ENCODE measurements at places on chromosomes 2 and 18.

- DNase-seq = no peak
These were observed 177.8 kb downstream of the BCL2 start for GRCh38 chr18:63141778-63142176.

GRCh38 chr18:66722671-66723070 is 118.8 kb upstream of the CDH19 start:
- no peak for DNase-seq

- no peak for DNase-seq
These were observed 27.2 kb downstream of the CD28 start for GRCh38 chr2:203733684-203734083.

DNA sequence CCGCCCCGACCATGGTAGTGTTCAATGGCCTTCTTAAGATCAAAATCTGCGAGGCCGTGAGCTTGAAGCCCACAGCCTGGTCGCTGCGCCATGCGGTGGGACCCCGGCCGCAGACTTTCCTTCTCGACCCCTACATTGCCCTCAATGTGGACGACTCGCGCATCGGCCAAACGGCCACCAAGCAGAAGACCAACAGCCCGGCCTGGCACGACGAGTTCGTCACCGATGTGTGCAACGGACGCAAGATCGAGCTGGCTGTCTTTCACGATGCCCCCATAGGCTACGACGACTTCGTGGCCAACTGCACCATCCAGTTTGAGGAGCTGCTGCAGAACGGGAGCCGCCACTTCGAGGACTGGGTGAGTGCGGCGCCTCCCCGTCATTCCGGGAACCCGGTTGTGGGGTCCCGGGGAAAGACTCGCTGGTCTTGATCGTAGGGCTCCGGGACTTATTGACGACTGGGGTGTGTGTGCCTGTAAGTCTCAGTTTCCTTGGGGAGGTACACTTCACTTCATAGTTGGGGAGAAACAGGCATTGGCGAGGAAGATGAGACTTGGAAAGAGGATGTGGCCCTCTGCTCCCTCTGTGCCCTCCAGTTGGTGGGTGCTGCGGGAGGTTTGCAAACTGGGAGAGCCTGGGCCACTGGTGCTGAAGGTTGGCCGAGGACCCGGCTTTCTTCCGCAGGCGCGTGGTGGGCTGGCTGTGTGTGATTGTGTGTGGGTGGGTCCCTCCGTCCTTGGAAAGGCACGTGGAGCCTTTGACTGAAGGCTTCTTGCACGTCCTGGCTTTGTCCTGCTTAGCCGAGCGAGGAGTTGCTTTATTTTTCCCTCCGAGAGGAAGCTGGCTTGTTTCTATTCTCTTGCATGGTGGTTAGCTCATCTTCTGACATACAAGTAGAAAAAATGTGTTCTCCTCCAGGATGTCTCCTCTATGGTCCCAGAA is 886 bp downstream of the PRKCE start:
- peak; percentile 13 for DNase-seq

DNA sequence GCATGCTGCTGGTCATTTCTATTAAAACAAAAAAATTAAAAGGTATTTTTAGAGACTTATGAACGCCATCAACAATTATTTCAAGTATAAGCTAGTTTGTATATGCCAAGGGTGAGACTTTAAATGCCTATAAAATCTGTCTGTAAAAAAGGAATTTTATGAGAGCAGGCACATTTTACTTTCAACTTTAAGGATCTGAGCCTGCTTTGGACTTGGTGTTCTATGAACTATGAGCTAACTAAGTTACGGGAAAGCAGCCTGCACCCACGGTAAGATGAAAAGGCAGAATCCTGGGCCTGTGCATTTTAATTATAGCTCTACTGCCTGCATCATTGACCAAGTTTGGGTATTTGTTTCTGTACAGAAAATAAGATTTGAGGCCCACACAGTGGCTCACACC is 95.4 kb downstream of the PLEKHM3 start:
- no peak for DNase-seq

- DNase-seq = peak; percentile 8
These were observed 84.6 kb downstream of the NRP2 start for GRCh38 chr2:205766779-205767359.

DNA sequence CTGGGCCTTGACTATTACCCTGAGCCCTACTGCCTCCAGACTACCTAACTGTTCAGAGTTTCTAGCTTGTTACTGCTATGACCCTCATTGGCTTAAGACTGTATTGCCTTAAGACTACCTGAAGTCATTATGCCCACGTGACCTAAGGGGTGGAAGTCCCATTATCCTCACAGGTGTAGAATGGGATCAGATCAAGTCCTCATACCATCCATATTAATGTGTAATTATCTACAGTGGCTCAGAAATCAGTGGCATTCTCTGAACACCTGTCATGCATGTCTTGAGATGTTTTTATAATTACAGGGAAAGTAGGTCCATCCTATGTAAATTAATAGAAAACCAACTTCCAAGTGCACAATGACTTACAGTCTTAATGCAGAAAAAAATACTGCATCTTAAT is 124.0 kb upstream of the CDC42EP3 start:
- DNase-seq = no peak

DNA sequence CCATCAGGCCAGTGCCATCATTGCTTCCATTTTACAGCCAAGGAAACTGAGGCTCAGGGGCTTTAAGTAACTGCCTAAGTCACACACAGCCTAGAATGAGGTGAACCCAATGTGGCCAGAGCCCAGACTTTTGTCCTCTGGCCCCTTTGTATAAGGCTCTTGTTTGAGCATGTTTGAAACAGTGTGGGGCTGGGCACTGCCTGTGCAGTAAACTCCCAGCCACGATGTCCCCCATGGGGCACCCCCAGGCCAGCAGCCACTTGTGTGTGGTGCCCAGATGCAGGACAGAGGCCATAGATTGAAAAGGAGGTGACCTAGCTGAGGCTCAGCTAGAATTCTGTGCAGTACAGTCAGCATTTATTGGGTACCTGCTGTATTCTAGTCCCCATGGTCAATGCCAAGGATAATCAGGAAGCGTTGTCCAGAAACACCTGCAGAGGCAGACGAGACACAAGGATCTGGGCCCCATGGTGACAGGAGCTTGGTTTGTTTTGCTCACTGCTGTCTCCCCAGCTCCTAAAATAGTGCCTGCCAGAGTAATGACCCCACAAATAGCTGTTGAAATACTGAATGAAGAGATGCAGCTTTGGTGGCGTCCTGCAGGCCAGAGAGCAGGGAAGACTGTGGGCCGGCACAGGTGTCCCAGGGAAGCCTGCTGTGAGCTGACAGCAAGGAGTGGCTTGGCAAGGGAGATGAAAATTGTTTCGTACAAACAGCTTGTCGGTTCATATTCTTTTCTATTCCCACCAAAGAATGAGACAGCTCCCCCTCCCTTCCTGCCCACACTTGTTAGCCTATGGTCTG is 160.7 kb downstream of the LDLRAD4 start:
- DNase-seq = no peak

DNA sequence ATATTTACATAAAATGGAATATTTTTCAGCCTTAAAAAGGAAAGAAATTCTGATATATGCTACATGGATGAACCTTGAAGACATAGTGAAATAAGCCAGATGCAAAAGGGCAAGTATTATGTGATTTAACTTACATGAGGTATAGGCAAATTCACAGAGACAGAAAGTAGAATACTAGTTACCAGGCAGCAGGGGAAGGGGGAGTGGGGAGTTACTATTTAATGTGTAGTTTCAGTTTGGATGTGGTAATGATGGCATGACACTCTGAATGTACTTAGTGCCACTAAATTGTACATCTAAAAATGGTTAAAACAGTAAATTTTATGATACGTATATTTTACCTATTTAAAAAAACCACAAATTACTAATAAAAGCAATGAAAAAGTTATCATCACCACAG is 12.1 kb downstream of the METTL4 start:
- DNase-seq = no peak

GRCh38 chr2:236307641-236308040 is 43.4 kb upstream of the ASB18 start:
- no peak for DNase-seq

DNA sequence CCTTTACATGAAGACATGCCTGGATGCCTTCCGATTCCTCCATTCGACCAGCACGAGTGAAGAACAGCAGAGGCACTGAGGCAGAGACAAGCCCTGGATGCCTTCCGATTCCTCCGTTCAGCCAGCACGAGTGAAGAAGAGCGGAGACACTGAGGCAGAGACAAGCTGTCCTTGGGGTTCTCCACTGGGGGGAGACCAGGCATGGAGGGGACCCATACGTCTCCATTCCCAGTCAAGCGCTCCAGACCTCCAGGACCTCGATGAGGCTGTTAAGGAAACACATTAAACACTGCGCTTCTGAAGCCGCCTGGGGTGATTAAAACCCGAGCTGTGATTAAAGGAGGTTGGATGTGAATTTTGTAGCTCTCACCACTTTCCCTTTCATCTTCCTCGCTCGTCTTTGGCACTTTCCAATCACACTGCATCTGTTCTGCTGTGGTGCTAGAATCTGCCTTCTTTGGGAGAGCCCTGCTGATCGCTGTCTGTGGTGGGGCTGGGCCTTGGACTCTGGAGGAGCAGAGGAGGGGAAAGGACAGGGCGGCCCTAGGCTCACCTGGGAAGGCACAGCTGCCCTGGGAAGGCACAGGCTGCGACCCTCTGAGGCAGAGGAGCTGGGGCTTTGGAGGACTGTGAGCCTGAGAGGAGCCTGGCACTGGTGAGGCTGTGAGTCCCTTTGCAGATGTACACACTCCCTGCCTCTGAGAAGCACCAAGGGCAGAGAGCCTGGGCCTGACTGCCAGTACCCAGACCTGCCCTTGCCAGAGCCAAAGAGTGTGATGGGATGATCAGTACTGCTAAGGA is 463.1 kb upstream of the HS6ST1 start:
- no peak for DNase-seq

- DNase-seq = no peak
These were observed 104.7 kb downstream of the ALK start for GRCh38 chr2:29816651-29817050.

GRCh38 chr2:201854221-201854801 is 48.0 kb downstream of the CDK15 start:
- DNase-seq = no peak

- DNase-seq = no peak
These were observed 8.2 kb downstream of the PER2 start for GRCh38 chr2:238280083-238280825.

DNA sequence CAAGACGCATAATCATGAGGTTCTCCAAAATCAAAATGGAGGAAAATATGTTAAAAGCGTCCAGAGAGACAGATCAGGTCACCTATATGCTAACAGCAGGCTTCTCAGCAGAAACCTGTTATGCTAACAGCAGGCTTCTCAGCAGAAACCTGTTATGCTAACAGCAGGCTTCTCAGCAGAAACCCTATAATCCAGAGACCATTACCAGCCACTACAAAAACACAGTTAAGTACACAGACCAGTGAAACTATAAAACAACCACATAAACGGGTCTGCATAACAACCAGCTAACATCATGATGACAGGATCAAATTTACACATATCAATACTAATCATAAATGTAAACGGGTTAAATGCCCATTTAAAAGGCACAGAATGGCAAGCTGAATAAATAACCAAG is 1548.4 kb upstream of the TMEFF2 start:
- no peak for DNase-seq

DNA sequence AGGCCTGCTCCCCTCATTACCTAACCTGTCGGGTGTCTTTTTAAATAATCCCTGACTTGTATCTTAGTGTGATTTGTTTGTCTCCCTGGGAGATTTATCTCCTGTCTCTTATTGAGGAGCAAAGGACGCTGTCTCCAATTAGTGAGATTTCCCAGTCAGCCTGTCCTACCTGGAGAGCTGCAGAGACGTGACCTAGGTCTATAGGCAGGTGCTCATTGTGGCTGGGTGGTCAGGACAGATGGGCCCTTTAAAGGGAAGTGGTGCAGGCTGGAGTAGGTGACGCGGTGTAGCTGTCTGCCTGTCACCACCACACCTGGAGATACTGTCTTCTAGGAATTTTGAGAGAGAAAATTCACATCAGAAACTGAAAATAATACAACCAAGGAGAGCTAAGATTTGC is 28.0 kb downstream of the PLB1 start:
- no peak for DNase-seq

DNA sequence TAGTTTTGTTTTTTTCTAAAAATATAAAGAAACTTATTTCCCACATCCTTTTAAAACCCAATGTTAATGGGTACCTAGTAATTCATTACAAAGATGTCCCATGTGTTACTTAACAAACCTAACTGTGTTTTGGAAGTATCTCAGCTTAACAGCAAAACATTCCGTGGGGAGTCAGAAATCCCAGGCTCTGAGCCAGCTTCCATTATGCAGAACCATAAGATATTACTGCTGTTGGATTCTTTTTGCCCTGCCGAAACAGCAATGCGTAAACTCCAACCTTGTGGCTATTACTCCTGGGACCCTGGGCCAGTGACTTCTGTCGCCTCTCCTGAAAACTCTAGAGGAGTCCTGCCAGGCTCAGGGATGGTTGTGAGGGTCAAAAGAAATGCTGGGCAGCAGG is 174.1 kb downstream of the UXS1 start:
- DNase-seq = no peak

DNA sequence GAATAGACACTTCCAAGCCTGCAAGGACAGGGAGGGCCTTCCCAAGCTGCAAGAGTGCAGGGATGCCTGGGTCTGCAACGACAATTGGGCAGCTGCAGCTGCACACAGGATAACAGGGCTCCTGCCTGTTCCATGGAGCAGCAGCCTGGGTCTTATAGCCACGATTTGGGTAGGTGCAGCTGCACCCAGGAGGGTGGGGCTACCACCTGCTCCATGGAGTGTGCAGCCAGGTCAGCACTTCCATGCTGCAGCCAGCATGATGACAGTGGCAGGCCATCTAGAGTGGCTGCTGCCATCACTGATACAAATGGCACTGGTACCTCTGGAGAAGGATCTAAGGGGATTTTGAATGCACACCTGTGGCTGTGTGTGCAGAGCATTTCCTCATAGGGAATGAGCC is 528.5 kb downstream of the DSC3 start:
- DNase-seq = no peak

GRCh38 chr18:2963048-2963447 is 49.9 kb downstream of the LPIN2 start:
- peak; percentile 61 for DNase-seq

DNA sequence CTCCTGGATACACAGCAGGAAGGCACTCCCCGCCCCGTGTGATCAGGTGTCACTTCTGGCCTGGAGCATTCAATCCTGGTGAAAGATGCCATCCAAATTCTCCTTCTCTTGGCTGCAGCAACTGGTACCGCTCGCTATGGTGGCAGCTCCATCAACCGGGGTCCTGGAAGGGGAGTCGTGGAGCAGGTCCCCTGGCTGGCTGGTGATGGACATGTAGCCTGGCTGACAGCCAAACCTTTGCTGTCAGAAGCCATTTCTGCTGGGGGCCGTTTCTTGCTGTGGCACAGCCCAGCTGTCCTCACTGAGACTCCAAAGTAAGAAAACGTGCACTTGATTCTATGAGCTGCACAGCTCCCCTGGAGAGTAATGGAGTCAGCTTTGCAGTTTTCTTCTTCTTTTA is 7.1 kb upstream of the CYS1 start:
- no peak for DNase-seq

GRCh38 chr18:56470406-56471351 is 167.7 kb downstream of the TXNL1 start:
- no peak for DNase-seq

GRCh38 chr18:78984941-78985784 is 5.5 kb downstream of the SALL3 start:
- DNase-seq = no peak
